ENCODE measurements at places on chromosomes 5 and 9.

- no peak for DNase-seq
Measured at GRCh38 chr5:16889972-16890519, 46.0 kb downstream of the MYO10 start.

DNA sequence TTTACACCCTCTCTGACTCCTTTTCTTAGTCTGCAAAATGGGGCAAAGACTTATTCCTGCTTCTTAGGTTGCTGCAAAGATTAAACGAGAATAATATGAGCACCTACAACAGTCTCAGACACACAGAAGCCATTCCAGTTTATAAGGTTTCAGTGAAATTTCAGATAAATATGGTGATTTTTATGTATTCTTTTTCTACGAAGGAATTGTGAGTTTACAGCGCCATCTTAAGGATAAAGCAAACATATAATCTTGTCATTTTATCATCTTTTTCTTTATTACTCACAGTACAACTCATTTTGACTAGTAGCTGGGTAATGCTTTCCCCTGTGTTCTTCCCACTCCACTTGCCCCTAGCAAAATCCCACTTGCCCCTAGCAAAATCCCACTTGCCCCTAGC is 29.2 kb upstream of the SMC5 start:
- no peak for DNase-seq

GRCh38 chr5:154648706-154649105 is 106.5 kb upstream of the LARP1 start:
- no peak for DNase-seq

DNA sequence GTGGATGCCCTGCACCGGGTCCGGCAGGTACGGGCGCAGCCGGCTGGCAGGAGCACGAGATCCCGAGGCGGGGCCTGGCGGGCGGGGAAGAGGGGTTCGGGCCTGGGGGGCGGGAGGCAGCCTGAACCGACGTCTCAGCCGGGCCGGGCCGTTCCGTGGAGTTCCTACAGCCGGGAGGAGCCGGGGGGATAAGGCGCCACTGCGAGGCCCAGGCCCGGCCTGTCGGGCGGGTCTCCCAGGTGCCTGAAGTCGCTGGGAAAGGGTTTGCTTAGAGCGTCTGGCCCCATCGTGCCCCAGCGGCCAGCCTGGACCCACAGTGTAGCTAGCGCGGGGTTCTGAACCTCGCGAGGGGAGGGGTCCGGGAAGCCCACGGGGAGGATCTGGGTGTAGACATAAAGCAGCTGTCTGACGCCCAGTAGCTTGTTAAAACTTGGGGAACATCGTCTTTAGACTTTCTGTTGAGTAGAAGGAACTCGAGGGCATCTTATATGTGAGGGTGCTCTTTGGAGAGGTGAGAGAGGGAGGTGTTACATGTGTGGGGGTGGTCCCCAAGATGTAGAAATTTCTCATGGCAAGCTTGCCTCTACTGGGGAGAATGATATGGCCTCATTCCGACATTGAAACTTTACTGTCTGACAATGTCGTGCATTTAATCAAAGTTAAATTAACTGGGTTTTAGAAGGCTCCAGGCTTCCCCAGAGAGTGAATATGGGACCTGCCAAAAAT is 524 bp downstream of the FUBP3 start:
- DNase-seq: no peak

DNA sequence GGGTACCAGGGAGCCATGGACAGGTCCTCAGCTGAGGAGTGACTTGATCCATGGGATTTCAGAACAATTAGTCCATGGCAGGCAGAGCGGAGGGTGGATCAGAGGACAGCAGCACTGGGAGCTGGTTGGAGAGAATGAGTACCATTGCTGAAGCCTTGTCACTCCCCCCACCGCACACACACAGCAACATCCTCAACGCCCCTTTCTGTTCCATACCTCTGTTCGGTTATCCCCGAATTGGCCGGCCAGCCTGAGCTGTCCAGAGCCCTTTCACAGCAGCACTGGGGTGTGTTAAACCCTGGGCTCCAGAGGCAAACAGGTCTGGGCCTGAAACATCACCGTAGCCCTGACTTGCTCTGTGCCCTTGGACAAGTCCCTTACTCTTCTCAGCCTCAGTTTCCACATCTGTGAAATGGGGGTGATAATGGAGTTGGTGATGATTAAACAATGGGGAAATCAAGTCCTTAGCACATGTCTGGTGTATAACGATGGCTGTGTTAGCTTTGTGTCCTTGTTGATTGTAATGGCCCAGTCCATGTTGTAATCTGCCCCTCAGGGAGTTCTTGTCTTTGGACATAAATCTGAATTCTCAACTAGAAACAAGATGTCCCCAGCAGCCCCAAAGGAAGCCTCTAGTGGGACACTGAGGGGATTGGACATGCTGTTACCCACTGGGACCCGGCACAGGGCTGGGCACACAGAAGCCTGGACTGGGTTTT is 16.9 kb downstream of the GSN start:
- DNase-seq: no peak

DNA sequence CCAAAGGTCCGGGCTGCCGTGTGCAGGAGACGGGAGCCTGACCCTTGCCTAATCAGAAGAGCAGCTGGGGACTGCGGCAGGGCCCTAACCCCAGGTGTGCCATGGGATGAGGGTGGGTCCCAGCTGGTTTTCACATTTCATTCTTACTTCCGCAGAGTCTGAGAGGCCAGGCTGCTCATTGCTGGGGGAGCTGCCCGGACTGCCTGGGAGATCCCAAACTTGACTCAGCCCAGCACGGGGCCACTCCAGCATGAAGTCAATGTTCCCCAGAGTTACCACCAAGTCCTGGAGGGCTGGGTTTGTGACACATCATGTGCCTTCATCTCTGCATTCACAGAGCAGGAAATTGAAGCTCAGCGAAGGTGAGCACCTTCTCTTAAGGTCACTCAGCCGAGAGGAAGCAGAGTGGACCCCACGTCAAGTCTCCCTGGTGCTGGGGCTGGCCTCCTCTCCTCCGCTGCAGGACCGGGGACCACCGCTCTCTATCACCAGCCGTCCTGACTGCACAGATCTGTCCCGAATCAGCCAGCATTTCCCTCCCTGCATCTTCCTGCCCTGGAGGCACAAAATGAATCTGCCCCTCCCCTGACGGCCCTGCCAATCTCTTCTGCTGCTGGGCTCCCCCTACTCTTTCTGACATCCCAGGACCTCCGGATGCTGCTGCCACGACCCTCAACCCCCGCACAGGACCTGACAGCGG is 54.6 kb upstream of the PHYKPL start:
- no peak for DNase-seq

- no peak for DNase-seq
Measured at GRCh38 chr5:175681045-175681967, 23.4 kb downstream of the HRH2 start.

DNA sequence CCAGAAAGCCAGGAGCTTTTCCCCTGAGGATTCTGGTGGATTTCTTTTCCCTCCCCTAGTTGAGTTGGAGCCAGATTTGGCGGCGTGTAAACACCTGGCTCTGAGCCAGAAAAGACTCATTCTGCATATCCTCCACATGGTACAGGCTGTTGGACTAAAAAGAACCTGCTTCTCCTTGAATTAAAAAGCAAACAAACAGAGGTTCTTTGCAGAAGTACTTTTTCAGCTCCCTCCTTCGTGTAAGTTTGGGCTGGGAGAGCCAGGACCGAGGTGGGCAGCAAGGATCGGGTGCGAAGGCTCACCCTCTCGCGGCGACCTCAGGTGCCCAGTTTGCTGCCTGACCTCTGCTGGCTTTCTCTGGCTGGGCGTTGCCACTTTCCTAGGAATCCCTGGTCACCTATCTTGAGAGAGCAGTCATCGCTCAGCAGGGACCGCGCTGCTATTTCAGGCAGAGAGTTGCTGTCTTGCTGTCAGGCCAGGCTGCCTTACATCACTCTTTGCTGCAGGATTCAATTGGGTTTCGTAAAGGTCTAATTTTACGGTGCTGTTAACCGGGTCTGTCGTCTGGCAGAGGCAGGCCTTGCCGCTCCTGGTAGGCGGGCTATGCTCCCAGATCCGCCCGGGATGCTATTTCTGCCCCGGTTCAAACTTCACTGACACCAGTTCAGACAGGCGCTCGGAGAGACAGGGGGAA is 3.2 kb downstream of the PAPPA start:
- DNase-seq: no peak

- no peak for DNase-seq
Measured at GRCh38 chr9:137851516-137852267, 25.9 kb upstream of the CACNA1B start.

DNA sequence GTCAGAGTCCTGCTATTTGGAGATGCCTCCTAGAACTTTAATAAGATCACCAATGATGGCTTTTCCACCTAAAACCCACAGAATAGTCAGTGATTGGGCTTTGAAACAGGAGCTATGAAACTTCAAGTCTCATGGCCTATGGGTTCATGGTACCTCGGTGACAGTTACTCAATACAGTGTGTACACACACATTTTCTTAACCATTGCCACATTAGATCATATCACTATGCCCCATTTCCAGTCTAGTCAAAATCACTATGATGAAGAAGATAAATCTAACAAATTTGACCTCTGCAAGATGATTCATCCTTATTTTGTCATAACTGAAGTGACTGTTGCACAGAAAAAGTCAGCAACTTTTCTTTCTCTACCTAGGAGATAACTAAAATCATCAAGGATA is 86.8 kb upstream of the OR13F1 start:
- no peak for DNase-seq

GRCh38 chr5:181052672-181053487 is 12.8 kb downstream of the BTNL9 start:
- DNase-seq: no peak

DNA sequence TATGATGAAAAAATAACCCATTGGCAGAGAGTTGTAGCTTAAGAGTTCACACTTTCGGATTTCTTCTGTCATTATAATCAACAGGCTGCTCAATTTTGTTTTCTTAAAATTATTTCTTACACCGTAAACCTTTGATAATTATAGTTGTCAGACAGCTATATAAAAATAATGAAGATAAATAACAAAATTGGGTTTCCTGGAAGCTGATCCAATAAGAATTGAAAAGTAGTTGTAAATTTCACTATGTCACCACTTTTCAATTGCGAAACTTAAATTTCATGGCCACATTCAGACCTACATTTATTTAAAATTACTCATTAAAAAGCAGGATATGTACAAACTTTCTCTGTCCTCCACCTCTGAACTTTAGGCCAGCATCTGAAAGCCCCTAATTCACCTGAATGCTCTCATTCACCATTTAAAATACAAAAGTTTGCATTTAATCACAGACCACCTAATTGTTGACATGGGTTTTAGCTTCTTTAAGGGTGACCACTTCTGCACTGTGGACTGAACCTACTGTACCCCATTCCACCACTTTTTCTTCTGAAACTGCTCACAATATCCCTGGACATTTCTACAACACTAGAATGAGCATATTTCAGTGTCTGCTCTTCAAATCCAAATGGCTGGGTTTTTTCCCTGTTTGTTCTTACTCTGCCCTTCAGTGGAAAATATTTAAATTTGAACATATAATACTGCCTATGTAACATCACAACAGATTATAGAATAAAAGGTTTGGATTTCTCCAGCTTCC is 680 bp downstream of the SELENOP start:
- no peak for DNase-seq

DNA sequence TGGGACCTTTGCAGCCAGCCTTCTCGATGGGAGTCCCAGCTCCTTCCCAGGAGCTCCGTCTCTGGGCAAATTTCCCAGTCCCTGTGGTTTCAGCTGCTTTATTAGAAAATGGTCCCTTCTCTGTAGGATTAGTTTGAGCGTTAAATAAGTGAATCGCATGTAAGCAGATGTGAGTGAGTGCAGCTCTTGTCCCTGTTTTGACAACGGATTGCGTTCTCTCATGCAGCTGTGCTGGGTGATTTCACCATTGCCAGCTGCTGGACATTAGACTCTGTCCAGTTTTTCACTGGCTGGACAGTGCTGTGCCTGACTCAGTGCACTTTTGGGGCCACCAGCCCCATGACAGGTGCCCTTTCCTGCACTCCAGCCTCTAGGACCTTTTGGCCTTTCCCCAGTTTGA is 11.6 kb upstream of the CEL start:
- DNase-seq: no peak

DNA sequence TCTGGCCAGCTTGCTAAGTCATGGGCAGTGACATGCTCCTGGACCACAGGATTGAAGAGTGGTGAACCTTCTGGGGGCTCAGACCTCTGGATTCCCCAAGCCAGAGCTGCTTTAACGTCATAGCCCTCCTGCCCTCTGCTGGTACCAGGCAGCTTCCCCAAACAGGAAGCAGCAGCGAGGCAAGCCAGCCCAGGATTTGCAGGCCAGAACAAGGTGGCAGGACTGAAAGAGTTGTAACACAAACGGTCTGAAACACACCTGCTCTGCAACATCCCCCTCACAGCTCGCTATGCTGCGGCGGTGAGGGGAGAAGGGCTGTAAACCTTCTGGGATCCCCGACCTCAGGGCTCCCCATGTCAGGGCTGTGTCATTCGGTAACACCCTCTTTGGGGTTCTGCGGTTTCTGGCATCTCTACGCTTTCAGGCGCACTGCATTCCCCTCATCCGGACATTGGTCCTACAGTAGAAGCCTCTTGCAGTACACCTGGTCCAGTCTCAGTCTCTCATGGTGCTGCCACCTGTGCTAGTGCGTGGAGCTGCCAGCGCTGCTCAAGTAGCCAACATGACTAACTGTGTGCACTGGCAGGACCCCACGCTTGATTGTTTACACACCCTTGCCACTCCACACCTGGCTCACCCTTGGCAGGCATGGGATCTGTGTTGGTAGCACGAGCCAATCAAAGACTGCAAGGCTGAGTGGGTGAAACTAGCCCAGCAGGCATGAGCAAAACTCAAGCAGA is 893.3 kb downstream of the PTPRD start:
- DNase-seq: no peak

GRCh38 chr5:2896371-2897275 is 145.1 kb upstream of the IRX2 start:
- DNase-seq: no peak

- DNase-seq: no peak
Measured at GRCh38 chr5:146039420-146039819, 66.0 kb downstream of the PLAC8L1 start.

- no peak for DNase-seq
Measured at GRCh38 chr5:101811466-101811865, 484.6 kb downstream of the SLCO4C1 start.

- no peak for DNase-seq
Measured at GRCh38 chr9:17938035-17938655, 359.3 kb downstream of the SH3GL2 start.

GRCh38 chr9:99509900-99510535 is 287.9 kb downstream of the SEC61B start:
- no peak for DNase-seq

GRCh38 chr5:32462618-32463017 is 18.1 kb upstream of the ZFR start:
- DNase-seq: no peak

- DNase-seq: no peak
Measured at GRCh38 chr5:124706051-124706450, 40.4 kb downstream of the ZNF608 start.

Measured in NCI-H1930 (cell line).